ENCODE measurements at places on chromosomes 16 and 17. TPM values are rescaled to one million over a fixed set of nuclear protein-coding genes. Genes with fewer than 3 reads are reported as not detected.

DNA sequence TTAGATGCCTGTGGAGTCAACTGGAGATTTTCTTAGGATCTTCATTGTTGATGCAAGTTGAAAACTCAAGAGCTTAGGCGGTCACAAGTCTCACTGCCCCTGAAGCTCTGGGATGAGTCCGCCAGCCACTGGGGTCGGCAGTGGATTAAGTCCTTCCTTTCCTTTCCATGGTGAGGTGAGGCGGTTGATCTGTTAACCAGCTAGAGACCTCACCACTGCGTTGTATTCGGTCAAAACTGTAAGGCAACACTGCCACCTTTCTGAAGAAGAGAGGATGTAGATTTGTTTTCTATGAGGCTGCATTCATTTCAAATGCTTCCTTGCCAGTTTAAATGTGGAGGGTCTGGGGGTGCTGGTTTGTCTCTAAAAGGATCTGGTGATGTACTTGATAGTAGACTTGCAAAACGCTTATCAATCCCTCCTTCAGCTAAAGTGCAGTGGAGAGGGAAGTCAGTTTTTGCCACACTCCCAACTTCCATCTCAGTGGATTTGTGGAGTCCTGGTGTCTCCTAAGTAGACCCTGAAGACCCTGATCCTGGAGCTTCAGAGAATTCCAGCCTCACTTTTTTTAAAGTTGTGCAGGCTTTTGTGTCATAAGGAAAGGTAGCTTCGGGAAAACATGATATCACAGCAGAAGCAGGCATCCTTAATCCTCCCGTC lies 1.7 kb downstream of the MYOCD start:
- DNase-seq: peak; percentile 76

- no peak for DNase-seq
Observed at GRCh38 chr16:69773260-69773947, 11.3 kb downstream of the WWP2 start.

- DNase-seq: no peak
Observed at GRCh38 chr17:37888881-37889280, 35.3 kb upstream of the TBC1D3K start.

DNA sequence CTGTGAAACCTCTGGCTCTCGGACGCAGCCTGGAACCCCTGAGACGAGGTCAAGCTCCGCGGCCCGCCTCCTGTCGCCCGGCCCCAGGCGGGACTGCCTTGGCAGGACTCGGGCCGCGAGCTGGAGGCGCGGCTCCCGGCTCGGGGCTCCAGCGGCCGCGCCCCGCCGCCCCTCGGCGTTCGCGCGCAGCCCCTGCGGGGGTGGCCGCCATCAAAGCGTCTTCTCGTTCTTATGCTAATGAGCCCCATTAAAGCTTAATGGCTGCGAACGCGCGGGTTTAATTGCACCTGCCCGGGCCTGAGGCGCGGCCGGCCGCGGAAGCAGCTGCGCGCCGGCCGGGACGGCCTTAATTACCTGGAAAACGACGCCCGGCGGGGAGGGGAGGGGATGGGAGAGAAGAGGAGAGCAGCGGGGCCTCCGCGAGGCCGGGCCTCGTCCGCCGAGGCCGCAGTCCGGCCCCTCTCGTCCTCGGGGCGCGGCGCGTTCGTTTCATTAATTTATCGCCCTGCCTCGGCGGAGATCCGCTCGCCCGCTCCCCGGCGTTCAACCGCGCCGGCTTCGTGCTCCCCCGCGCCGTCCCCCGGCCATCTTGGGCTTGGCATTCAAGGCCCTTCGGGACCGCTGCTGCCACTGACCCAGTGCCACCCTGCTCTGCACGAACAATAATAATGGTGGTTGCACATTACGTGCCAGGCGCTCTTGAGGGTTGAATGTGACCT lies 19.2 kb downstream of the RAI1 start:
- no peak for DNase-seq

GRCh38 chr17:15892731-15893657 lies 51.9 kb upstream of the ADORA2B start:
- peak; percentile 58 for DNase-seq

DNA sequence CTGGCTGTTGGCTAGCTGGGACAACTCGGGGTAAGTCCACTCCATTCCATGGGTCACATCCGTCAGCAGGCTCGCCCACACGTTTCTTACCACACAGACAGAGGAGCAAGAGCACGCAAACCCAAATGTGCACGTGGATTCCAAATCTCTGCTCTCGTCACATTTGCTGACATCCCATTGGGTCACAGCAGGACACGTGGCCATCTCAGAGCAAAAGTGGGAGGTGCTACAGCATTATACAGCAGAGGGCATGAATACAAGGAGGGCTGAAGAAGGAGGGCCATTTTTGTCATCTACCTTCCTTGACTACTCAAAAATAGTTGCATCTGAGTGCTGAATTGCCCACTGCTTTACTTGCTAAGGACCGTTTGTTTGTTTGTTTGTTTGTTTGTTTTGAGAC lies 84.7 kb downstream of the RBBP6 start:
- DNase-seq: no peak

GRCh38 chr16:82699711-82700495 lies 73.1 kb downstream of the CDH13 start:
- no peak for DNase-seq

GRCh38 chr17:69516911-69517310 lies 102.4 kb downstream of the MAP2K6 start:
- DNase-seq: no peak

DNA sequence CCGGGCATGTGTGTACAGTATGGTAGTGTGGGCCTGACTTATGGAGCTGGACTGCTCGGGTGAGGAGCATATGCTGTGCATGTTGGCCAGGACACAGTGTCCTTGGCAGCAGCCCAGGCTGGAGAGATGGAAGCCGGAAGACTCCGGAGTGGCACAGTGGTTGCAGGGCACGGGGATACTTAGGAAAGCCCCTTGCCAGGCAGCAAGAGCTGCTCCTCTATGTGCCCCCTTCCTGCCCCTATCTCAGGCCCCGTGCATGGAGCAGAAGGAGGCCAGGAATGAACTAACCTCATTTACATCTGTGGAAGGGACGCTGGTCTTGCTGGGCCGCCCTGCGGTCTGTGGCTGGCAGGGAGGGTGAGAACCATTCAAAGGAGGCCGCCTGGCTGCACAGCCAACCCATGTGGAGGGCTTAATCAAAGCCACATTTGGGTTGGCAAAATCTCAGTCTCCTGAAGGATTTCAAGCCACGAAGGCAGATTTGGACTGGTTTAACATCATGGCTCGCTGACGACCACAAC lies 32.2 kb upstream of the RCVRN start:
- DNase-seq: peak; percentile 61

DNA sequence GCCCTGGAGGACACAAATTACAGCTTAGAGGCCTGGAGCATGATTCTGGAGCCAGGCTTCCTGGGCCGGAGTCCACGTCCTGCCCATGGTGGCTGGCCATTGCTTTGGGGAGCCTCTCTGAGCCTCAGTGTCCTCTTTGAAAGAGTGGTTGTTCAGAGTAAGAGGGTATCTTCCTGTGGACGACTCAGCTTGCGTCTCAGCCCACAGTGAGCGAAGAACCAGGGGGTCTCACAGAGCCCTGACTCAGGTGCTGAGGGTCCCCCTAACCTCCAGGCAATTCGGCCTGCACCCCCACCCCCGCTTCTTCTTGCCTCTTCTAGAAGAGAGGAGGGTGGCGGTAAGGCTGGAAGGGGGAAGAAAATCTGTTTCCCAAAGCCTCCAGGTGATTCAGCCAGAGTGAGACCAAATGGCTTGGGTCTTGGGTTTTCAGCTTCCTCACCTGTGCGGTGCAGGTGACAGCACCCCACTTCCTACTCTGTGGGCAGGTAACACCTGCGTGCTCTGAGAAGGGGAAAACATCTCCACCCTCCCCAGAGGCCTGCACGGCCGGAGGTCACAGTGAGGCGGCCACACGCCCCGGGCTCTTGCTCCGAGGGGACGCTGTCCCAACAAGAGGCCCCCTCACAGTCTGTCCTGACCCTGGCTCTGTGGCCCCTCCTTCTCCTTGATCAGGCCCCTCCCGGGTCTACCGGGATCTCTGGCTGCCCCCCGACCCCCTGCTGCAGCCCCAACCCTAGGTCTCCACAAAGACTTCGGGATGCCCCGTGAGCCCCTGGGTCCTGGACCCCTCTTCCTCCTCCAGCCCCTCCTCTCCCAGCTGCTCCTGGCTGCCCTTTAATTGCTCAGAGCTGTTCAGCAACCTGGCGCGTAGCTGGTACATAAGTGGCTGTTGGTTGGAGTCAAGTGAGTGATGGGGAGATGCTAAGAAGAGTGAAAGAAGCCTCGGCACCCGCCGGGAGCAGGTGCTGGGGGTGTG lies 119.2 kb downstream of the METRNL start:
- DNase-seq: no peak

DNA sequence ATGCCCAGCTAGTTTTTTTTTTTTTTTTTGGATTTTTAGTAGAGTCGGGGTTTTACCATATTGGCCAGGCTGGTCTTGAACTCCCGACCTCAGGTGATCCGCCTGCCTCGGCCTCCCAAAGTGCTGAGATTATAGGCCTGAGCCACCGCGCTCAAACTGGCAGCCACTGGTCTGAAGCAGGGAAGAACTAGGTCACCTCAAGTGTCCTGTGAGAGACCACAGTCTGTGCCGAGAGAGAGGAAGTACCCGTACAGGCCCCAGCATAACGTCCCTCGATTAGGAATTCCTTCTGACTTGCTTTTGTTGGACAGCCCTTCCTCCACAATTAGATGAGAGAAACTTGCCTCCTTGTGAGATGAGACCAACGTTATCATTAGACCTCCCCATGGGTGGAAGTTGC lies 13.7 kb upstream of the CD300E start:
- no peak for DNase-seq

The ASIC2 gene
- 0.14 TPM for total RNA-seq

The KRTAP9-8 gene
- total RNA-seq: not detected

The CHRNE gene
- 0.77 TPM for total RNA-seq

The SBK1 gene
- 2.7 TPM for total RNA-seq

The HYDIN gene
- 43.3 TPM for total RNA-seq

The TOX3 gene
- 2.2 TPM for total RNA-seq

The FAM83G gene
- 11.9 TPM for total RNA-seq

The EME1 gene
- 1.5 TPM for total RNA-seq

All from lung (tissue), 17 donors.